NCI-H524 treated with DMSO at 0.1 percent for 48 hours (cell line): ENCODE measurements at places on chromosomes 1 and 21.

DNA sequence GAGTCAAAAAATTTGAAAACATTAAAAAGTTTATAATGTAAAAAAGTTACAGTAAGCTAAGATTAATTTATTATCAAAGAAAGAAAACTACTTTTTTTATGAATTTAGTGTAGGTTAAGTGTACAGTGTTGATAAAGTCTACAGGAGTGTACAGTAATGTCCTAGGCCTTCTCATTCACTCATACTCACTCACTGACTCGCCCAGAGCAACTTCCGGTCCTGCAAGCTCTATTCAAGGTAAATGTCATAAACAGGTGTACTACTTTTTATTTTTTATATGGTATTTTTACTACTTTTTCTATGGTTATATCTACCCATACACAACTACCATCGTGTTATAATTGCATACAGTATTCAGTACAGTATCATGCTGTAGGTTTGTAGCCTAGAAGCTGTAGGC is 49.6 kb downstream of the TBX19 start:
- no peak for DNase-seq

GRCh38 chr1:116850436-116850835 is 59.3 kb upstream of the PTGFRN start:
- no peak for DNase-seq

GRCh38 chr1:226581650-226582330 is 33.2 kb downstream of the STUM start:
- DNase-seq: no peak

DNA sequence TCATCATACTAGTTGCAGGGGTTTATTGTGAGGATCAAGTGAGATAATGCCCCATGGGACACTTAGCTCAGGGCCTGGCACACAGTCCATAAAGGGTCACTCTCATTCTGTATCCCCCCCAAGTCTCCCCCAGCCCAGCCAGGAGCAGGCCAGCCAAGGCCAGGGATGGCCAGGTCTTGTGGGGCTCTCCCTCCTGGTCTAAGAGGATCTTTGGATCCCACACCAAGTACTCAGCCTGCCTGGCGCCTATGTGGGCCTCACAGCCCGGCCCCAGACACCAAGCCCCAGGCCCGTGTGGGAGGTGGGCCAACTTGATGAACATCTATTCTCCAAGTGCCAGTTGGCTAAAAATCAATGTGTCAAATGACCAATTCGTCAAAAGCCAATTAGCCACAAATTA is 117.8 kb downstream of the GLIS1 start:
- DNase-seq: no peak

DNA sequence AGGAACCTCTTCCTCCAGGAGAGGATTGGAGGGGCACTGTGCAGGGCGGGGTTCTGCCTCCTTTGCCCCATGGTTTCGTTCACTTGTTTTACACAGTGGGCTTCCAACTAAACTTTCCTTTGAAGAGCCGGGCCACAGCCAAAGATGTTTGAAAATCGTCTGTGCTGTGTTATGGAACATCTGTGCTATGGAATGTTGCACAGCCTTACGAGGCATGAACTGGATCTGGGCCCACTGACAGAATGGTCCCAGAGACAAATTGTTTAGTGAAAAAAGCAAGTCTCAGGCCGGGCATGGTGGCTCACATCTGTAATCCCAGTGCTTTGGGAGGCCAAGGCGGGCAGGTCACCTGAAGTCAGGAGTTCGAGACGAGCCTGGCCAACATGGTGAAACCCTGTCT is 12.6 kb upstream of the MEF2D start:
- no peak for DNase-seq

DNA sequence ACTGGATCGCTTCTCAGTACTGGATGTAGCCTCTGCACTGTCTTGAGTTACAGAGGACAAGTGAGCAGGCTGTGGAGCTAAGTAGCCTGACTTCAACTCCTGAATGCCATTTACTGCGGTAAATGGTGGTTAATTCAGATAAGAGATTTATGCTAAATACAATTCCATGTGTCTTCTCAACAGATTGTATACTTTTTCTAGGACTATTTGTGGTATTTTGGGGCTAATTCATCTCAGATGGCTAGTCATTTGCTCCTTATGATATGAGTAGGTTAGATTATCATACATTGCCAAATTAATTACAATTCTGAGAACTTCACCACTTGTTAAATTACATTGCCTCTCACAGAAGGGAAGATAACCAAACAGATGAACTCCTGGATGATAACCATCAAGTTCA is 90.5 kb downstream of the NTNG1 start:
- DNase-seq: no peak
